ENCODE measurements at places on chromosomes 11 and 22. TPM values are rescaled to one million over a fixed set of nuclear protein-coding genes. Genes with fewer than 3 reads are reported as not detected.

GRCh38 chr11:19228968-19229367 lies 11.8 kb downstream of the E2F8 start:
- DNase-seq = peak; percentile 70

DNA sequence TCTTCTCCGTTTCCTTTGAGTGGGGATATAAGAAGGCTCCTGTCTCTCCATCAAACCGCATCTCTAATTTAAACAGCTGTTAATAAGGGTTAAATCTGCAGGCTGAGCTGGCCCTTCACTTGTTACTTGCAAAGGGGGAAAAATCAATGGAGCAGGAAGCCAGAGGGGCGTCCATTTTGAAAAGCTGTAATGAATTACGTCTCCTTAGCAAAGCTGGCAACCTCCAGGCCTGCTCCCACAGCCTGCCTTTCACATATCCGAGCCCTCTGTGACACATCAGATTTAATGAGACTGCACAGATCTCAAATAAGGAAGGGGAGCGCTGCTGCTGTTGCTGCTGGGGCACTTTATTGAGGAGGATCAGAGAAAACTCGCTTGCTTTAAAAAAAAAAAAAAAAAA lies 320.8 kb downstream of the BLID start:
- no peak for DNase-seq

- peak; percentile 88 for DNase-seq
These were observed 29.9 kb downstream of the GUCY1A2 start for GRCh38 chr11:106988151-106989077.

DNA sequence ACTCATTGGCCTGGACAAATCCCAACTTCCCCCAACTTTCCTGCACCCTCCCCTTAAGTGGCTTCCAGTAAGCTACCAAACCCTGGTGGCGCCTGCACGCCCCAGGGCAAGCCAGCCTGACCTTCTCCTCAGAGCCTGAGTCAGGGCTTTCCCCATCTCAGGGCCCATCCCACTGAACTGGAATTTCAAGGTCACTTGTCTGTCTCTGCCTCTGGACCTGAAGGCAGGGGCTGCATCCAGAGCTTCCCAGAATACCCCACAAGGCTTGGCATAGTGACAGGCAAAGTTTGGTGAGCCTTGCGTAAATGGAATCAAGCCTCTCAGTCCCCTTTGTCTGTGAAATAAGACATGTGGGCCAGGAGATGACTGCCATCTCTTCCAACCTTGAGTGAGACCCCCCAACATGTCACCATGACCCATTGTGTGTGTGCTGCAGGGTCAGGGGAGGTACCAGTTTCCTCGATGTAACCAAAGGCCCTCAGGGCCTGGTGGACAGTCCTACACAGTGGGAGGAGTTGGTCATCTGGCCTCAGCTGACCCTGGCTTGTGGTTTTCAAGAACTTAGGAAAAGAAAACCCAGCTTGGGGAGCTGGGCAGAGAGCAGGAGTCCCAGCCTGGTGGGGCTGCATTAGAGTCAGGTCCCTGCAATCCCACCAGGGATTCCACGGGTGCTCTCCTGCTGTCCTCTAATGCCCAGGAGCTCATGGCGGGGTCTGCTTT lies 8.9 kb downstream of the ALX4 start:
- no peak for DNase-seq

GRCh38 chr11:111360150-111361043 lies 18.7 kb downstream of the POU2AF1 start:
- no peak for DNase-seq

- DNase-seq = peak; percentile 88
These were observed 54.9 kb downstream of the ZC3H12C start for GRCh38 chr11:110147962-110148709.

- no peak for DNase-seq
These were observed 243.3 kb downstream of the TBC1D22A start for GRCh38 chr22:47005506-47006408.

Gene DDIAS
- total RNA-seq = 1.9 TPM

Gene REXO2
- 174 TPM for total RNA-seq

Gene GRM5
- total RNA-seq = under 0.01 TPM

All from fibroblast of villous mesenchyme (primary cell).